ENCODE measurements at places on chromosomes 5 and 9.

- no peak for DNase-seq
Observed at GRCh38 chr9:130740218-130741023, 46.8 kb downstream of the EXOSC2 start.

GRCh38 chr9:79155308-79155707 is 416.5 kb upstream of the TLE4 start:
- DNase-seq = no peak

GRCh38 chr9:81564632-81565031 is 124.7 kb downstream of the TLE1 start:
- no peak for DNase-seq

GRCh38 chr5:111158105-111158744 is 66.0 kb upstream of the CAMK4 start:
- peak; percentile 95 for DNase-seq

DNA sequence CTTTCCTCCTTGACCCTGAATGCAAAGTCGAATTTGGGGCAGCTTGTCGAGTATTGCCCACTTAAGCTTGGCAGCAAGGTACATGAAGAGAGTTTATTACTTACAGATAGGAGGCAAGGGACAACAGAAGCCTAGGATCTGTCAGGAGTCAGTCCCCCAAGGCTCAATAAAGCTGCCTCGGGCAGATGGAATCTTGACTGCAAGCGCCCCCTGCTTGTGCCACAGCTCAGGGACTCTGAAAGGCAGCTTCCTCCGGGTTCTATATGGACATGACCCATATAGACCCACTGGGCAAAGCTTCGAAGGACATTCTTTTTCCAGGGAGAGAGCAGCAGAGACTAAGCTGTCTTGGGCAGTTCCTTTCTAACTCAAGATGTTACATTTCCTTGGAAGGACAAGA is 971.5 kb downstream of the EFNA5 start:
- DNase-seq = no peak

- no peak for DNase-seq
Observed at GRCh38 chr9:99137225-99137624, 32.3 kb downstream of the TGFBR1 start.

GRCh38 chr9:125649315-125649714 is 57.7 kb downstream of the MAPKAP1 start:
- DNase-seq = no peak

- no peak for DNase-seq
Observed at GRCh38 chr5:36237751-36238150, 4.0 kb downstream of the NADK2 start.

GRCh38 chr5:19266791-19267190 is 721.2 kb downstream of the CDH18 start:
- no peak for DNase-seq

DNA sequence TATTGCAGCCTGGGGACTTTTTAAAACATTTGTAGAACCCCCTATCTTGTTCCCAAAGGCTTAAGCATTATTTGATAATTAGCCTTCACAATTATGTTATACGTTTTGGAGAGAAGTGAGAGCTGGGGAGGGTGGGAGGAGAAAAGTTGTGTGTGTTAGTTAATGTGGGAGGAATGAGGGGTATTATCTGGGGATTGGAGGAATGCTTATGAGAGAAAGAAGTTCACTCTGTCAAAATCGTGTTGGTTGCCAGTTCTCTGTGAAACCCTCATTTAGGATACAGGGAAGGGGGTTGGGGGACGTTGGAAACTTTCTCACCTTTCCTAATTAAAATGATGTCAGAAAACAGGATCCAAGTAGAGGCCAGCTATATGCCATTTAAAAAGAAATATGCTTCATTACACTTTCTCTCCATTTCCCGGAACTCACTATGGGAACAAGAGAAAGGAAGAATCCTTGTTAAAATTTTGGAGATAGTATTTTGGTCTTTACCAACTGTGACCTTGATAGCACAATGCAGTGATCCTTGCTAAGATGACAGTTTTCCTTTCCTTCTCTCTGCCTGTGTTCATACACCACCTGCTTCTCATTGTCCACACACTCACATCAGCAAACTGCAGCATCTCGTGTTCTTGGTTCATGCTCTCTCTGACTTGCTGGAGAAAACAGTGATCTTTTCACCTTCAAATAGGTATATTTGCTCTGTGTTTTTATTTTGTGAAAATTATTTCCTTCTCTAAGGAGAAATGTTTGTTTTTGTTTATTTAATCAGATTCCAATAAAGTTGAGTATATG is 336.7 kb upstream of the CLINT1 start:
- DNase-seq = no peak

DNA sequence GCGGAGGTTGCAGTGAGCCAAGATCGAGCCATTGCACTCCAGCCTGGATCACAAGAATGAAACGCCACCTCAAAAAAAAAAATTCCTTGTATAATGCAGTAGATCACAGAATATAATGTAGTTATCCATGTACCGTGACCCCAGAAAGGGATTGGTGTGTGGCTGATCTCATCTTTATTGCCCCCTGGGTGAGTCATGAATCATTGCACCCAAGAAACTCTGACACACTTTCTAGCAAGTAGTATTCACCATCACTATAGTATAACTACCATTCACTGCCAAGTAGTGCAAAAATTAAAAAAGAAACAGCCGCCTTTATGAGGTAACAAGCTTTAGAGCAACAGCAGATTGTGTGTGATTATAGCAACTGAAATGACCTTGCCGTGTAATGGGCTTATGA is 23.7 kb upstream of the ANKH start:
- no peak for DNase-seq

- no peak for DNase-seq
Observed at GRCh38 chr9:116333254-116333653, 179.7 kb downstream of the PAPPA start.

DNA sequence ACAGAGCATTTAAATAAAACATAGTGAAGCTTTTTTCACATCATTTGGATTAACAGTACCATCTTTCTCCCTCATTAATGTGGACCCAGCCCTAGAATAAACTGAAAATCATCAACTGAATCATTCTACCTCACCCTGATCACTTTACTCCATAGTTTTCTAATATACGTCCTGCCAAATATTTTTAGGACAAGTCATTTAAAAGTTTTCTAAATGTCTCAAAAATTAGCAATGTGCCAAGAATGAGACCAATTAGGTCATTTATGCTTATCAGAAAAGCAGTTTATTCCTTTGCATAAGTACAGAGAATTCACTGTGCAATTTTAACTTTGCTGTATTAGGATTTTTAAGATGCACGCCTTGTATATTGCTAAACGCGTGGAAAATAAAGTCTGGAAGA is 284.4 kb downstream of the PIK3R1 start:
- no peak for DNase-seq

GRCh38 chr5:129141696-129142095 is 47.1 kb downstream of the ISOC1 start:
- DNase-seq = no peak

- no peak for DNase-seq
Observed at GRCh38 chr5:134840811-134841210, 5.0 kb upstream of the C5orf24 start.

- no peak for DNase-seq
Observed at GRCh38 chr9:94638335-94639060, 820 bp downstream of the FBP1 start.

DNA sequence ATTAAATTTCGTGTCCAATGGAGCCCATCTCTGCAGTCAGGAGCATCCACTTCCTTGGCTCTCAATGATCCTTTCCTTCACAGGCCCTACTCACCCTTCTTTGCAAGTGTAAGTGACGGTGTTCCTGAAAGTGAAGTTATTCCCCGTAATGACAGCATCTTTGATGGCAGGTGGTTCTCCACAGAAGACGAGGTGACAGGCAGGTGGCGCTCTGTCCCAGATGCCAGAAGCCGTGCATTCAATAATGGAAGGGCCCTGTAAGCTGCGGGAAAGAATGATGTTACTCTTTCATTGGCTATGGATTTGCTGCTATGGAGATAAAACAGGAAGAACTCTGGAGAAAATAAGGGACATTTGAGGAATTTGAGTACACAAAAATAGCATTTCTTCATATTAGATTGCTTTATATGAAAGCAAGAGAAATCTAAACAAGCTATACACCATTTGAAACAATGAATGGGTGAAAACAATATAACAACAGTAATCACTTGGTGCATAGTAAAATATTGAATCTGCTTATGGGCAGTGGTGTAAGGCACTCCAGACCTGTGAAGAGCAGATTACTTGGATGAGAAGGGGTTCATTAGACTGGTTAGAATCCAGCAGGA is 89.9 kb upstream of the TXNDC8 start:
- no peak for DNase-seq

GRCh38 chr9:124839612-124840299 is 13.5 kb upstream of the WDR38 start:
- DNase-seq = no peak

GRCh38 chr9:118558891-118559290 is 810.3 kb downstream of the BRINP1 start:
- DNase-seq = no peak

DNA sequence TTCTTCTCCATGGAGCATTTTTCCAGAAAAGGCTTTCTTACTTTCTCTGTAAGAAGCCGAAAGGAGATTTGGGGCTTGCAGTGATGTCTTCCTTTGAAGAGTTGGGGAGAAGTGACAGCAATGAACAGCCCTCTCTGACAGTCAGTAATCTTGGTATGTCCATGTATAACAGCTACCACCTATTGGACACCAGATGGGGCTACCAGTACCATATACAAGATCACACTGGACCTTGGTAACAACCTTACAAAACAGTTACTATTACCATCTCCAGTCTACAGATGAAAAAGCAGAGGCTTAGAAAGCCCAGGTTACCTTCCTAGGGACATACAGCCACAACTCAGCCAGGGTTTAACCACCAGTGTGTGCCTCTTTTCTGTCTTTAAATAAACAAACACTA is 272.7 kb upstream of the TRPC7 start:
- no peak for DNase-seq

DNA sequence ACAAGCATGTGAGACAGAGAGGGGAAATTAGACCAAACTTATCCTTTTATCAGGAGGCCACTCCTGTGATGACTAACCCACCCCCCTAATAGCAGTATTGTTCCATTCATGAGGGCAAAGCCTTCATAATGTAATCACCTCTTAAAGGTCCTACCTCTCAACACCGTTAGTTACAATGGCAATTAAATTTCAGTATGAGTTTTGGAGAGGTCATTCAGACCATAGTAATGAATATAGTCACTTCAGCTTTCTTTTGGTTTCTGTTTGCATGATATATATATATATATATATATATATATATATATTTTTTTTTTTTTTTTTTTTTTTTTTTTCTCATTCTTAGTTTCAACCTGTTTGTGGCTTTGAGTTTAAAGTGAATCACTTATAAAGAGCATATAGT is 10.5 kb downstream of the ADGRV1 start:
- DNase-seq = no peak

GRCh38 chr5:150671509-150672236 is 10.6 kb downstream of the MYOZ3 start:
- no peak for DNase-seq

- DNase-seq = peak; percentile 81
Observed at GRCh38 chr9:19782005-19782404, 6.8 kb downstream of the SLC24A2 start.

DNA sequence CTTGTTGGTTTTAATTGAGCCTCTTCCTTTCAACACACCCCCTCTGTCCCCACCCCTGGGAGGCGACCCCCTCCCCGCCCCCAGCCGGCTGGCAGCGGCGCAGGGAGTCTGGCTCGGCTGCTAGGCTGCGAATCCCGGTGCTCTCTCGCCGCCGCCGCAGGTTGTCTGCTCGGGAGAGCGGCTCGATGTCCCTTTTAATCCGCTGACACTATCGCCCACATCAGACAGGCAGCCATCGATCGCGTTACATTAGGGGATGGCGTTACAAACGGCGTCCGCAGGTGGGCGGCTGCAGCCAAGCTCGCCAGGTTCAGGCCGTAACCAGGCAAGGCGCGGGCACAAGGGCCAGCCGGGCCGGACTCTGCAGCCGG is 1.3 kb downstream of the NR2F1-AS1 start:
- DNase-seq = peak; percentile 75
